Spinal cord (tissue), 10 donors: ENCODE measurements at places on chromosomes 12 and 14. TPM values are rescaled to one million over a fixed set of nuclear protein-coding genes. Genes with fewer than 3 reads are reported as not detected.

The TAS2R31 gene
- polyA plus RNA-seq: 1.6 TPM

The RAP1B gene
- polyA plus RNA-seq: 135 TPM

The PRB2 gene
- polyA plus RNA-seq: not detected

The KRT77 gene
- polyA plus RNA-seq: 0.29 TPM

The ASIC1 gene
- 134 TPM for polyA plus RNA-seq

The CLECL1 gene
- polyA plus RNA-seq: not detected

DNA sequence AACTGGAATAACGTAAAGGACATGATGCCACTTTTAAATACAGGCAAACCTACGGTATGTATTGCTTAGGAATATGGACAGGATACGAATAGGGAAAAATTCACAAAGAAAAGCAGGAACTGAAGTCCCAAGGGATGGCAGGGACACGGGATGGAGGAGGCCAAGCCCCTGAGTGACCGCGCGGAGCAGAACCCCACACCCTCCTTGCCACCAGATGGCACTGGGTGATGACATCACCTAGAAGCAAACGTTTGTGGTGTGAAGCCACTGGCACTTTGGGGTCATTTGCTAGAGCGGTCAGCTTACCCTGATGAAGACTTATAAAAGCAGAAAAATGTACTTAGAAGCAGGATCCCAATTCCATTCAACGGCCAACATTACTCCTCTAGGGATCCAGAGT, 9.4 kb downstream of the DHX37 start:
- DNase-seq: no peak

DNA sequence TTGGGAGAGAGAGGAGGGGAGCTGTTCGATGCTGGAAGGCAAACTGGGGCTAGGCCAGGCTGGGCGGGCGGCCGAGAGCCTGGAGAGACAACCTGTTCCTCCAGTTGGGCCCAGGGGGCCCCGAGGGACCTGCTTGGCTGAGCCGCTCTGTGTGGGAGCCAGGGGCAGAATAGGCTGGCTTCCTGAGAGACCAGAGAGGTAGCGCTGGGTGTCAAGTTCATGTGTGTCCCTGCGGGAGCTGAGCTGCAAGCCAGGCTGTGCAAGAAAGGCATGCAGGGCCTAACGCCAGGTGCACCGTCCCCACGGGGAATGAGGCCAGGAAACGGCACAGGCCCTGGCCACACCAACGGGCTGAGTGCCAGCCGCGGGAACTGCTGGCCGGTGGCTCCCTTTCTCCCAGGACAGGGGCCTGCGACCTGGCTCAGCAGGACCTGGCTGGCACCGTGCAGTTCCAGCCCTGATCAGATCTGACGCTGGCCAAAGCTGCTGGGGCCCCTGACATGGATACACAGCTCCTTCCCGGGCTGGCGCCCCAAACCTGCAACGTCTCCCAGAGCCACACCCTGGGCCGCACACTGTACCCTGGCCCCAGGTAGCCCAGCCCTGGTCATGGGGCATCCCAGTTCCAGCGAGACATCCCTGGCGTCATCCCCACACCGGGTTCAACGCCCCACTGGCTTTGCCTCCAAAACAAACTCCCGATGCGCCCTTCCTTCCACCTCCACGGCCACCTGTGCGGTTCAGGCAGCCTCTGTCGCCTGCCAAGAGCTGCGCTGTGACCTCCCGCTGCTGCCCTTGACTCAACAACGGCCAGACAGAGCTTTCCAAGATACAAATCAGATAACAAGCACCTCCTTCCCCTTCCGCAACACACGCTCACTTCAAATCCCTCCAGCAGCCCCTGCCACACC, 65.0 kb downstream of the RFLNA start:
- peak; percentile 25 for DNase-seq

DNA sequence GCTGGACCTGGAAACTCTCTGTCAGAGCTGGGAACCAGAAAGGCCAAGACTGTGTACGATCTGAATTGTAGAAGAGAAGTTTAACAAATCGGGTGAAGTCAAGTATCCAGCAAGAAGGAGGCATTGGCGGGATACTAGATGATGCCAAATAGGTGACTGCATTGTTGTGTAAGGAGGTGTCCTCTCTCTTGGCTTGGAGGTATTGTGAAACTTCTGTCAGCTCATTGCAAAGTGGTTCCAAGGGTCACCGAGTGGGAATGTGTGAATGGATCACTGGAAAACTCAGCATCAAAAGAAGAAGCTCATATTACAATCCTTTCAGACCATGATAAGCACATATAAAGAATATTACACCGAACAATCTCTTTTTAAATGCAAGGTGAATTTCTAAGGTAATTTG, 11.7 kb downstream of the NAV3 start:
- DNase-seq: no peak

DNA sequence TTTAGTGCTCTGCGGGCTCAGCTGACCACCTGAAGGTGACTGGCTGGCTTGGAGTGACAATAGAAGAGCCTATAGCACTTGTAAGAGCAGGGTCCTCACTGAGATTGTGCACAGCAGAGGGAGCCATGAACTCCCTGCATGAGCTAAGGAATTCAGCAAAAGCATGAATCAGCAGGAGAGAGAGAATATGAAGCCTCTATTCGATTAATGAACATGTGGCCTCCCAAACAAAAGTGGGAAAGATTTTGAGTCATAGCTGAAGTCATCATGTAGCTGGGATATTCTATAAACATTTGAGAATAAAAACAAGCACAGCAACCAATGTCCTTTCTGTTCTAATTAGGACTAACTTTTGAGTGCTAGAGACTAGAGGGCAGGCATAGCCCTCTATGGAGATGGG, 626.6 kb downstream of the DIO2 start:
- no peak for DNase-seq

DNA sequence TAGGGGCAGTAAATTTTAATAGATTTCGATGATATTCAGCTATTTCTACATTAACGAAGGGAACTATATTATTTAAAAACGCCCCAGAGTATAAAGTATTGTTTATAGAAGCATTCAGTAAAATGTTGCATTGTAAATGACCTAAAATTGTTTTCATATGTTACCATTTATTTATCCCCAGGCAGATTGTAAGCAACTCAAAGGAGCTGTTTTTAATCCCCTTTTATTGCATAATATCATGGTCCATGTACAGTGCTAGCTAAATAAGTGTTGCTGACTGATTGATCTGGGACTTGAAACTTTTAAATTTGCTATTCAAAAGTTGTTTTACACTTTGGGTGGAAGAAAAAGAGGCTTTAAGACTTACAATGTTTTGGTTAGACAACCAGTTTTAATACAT, 199.0 kb upstream of the SLC38A2 start:
- no peak for DNase-seq

- no peak for DNase-seq
Measured at GRCh38 chr14:92926931-92927330, 4.0 kb downstream of the CHGA start.
